ENCODE measurements at places on chromosomes 4 and X.

DNA sequence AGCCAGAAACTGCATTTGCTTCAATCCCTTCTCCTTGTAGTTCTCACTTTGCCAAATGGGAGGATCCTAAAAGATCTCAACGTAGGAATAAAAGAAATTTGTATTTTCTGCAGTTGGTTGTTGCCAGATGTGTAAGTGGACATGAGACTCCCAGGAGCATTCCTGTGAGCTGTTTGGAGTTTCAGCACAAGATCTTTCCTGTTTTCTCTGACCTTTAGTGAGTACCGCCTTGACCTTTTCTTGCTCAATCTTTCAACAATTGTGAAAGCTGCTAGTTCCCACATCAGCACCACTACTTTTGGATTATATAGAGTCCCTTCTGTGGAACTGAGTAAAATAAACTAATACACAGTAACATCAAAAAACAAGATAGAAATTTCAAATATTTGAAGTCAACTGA lies 683.8 kb upstream of the PABPC4L start:
- no peak for DNase-seq

- no peak for DNase-seq
These were observed 80.5 kb downstream of the ZIC3 start for GRCh38 chrX:137646472-137646871.

- no peak for DNase-seq
These were observed 14.9 kb downstream of the ARHGAP36 start for GRCh38 chrX:131072871-131073571.

GRCh38 chrX:63746715-63747114 lies 38.3 kb downstream of the ARHGEF9 start:
- DNase-seq = no peak

DNA sequence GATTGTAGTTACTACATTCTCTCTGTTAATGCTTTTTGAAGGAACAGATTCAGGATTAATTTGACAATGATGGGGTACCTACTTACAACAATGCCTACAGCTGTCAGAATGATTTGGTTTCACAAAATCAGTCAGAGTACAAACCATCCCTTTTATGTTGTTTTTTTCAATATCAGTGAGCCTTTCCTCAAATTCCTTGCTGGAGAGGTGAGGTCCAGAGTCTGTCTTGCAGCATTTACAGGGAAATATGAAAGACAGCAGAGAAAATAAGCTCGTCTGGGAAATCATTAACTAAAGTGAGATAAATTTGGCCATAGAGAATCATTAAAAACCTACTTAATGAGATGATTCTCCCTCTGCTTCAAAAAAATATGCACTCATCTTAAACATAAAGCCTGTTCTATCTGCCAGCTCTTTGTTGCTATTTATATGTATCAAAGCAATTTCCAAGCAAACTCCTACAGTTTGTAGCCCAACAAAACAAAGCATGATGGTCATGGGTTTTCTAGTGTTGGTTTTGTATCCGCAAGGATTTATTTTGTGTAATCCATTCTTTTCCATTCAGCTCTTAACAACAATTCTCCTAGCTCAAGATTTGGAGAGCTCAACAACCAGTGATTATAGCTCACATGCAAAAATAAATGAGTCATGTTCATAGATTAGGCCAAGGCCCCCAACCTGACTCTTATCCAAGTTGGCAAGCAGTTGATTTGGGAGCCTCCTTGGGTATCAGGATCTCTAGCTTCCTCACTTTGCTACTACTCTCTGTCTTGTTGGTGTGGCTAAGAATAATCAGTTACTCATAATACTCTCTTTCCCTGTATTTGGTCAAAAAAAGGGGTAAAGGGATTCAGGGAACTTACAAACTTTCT lies 222.6 kb downstream of the ENOX2 start:
- no peak for DNase-seq

DNA sequence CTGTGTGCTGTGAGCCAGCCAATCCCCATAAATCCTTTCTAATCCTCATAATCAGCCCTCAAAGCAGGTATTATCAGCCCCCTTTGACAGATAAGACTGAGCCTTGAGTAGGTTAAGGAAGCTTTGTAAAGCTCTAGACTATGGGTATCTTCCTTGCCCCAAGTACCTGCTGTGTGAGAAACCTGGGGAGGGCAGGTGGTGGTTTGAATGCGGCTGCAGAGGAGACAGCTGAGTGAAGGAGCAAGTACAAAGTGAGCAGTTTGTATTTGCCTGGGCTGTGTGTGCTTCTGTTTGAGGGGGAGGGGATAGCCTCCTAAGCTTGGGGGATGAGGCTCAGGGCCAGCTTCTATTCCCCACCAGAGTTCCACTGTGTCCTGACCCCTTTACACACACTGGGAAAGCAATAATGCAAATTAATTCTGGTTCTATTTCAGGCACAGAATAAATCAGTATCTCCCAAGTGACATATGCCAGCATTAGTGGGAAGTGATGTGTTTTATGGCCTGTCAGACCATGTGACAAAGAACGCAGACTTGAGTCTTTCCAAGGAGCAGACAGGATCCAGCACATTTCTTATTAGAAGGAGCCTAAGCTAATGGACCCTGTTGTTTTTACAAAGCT lies 63.5 kb downstream of the EVC start:
- no peak for DNase-seq

- peak; percentile 2 for DNase-seq
These were observed 128.5 kb upstream of the CYSLTR1 start for GRCh38 chrX:78455901-78456300.

DNA sequence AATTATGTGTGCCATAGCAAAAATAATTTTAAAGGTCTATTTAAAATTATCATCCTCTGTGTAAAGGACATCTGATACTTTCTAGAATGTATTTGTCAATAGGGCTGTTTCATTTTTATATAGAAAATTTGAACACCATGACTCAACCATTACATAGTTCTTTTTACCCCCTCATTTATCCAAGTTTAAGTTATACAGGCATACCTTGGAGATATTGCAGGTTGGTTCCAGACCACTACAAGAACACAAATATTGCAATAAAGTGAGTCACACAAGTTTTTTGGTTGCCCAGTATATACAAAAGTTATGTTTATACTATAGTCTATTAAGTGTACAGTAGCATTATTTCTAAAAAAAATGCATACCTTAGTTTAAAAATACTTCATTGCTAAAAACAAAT lies 130.4 kb downstream of the MSL3 start:
- DNase-seq = peak; percentile 36

DNA sequence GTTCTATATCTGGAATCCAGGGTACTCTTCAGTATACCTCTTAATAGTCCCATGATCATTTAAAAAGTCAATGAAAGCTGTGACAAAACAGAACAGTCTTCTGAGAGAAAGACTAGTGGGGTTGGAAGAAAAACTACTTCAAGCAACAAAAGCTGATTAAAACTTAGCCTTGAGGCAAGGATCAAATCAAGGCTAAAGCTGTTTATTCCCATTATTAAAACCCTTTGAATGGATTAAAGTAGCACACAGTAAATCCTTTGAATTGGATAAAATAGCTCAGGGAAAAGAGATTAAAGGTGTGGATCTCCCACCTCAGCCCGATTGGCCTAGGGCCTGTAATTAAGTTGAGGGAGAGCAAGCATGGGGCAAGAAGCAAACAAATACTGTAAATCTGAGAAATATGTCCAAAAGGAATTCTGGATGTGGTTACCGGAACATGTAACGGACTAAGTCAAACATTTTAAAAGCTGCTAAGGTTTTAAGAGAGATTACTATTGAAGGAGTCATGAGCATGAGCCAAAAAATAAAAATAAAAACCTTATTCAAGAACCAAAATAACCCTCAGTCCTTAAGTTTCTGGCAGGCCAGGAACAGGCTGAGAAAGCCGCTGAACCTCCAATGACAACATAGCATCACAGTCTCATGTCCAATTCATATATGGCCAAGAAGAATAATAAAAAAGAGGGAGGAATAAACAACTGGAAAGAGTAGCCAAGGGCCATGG lies 257.3 kb upstream of the NEIL3 start:
- no peak for DNase-seq

GRCh38 chr4:57553728-57554127 lies 443.5 kb upstream of the IGFBP7 start:
- no peak for DNase-seq

DNA sequence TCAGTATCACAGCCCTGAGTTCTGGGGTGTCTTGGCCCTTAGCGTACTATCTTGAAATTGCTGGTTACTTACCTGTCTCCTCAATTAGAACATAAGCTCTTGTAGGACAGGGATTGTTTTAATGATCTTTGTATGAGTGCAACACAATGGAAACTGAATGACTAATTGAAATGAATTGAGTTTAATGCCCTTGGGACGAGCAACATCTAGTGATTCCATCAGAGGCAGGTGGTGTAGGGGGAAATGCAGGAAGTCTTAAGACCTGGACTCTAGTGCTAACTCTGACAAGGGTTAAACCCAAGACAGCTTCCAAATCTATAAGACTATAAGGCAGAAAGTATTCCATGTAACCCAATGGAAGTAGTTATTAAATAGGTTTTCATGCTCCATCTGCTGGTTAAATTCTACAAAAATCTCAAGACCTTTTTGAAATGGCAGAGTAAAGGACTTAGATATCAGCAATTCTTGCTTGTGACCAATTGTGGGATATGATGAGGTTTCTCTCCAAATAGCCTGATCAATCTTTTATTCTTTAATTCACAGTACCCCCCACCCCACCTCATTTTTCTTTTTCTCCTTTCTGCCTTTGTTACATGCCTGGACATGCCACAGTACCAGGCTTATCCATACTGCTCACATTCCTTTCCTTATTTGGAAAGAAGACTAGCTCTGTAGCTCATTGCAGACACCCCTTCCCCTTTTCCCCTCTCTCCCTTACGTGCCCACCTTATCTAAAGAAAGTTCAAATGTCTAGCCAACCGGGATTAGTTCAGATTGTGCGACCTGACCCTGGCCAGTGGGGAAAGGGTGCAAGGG lies 340.8 kb downstream of the PAPSS1 start:
- peak; percentile 52 for DNase-seq

DNA sequence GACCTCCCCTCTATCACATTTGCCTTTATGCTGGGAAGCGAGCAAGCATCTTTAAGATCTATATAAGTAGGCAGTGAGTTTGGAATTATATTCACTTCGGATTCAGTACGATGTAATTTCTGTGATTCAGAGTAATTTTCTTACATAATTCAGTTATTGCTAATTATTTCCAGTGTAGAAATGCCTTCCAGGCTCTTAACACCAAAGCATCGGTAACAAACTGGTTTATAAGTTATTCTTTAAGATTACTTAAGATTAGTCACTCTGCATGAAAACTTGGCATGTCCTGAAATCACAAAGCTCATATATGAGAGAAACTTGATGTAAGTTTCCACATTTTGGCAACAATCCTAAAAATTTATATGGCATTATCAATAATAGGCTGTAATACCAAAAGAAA lies 120.8 kb downstream of the ADAMTS3 start:
- DNase-seq = no peak

GRCh38 chrX:72121383-72121782 lies 10.3 kb downstream of the RTL5 start:
- peak; percentile 68 for DNase-seq

- DNase-seq = no peak
These were observed 3.4 kb downstream of the OGT start for GRCh38 chrX:71536285-71536684.

DNA sequence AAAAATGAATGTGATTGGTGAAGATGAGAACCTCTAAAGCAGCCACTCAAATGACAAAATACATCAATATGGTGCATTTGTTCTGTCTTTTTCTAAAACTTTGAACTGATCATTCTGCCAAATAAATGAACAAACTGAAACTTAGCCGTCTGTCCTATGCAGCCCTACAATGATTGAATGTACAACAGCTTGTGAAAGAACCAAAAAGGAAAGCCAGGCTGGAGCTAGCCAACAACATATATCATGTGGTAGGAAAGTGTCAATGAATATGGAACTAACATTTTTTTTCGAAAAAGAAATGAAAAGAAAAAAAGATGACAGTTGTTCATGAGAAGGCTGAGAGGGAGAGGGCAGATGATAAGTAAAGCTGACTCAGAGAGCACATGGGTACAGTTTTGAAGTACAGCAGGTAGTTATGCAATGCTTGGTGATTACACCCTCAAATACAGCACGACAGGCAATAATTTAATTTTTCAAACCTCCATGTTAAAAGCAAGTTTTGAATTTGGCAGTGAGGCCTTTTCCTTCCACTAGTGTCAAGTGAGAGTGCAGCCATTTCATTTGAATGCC lies 21.2 kb upstream of the SLC7A11 start:
- DNase-seq = peak; percentile 35

DNA sequence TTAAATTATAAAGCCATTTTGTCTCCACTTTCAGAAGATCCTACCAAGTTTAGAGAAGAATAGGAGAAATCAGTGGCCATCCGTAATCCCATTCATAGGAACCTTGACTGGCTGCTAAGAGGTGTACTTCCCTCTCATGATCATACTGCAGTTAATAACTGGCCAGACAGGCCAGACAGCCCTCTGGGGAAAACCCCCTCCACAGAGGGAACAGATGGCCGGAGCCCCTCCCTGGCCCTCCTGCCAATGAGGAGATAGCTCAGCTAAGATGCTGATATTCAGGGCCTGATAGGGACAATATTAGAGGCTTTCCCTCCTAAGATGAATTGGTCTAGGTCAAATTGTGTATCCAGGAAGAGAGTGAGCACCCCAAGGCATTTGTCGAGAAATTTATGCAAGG lies 200.0 kb upstream of the MAOA start:
- no peak for DNase-seq

- DNase-seq = no peak
These were observed 41.9 kb upstream of the NSG1 start for GRCh38 chr4:4344915-4345527.

GRCh38 chrX:155259752-155260151 lies 4.5 kb downstream of the RAB39B start:
- DNase-seq = no peak

GRCh38 chrX:38052096-38052495 lies 45.7 kb downstream of the SYTL5 start:
- DNase-seq = peak; percentile 89

DNA sequence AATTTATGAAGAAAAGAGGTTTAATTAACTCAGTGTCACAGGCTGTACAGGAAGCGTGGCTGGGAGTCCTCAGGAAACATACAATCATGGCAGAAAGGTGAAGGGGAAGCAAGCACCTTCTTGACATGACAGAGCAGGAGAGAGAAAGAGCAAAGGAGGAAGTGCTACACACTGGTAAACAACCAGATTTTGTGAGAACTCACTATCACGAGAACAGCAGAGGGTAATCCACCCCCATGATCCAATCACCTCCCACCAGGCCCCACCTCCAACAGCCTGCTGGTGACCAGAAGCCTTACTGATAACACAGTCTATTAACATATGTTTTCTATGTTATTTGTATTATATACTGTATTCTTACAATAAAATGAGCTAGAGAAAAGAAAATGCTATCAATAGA lies 254.8 kb downstream of the PCDH10 start:
- DNase-seq = no peak

- DNase-seq = no peak
These were observed 547.5 kb downstream of the SMARCA1 start for GRCh38 chrX:128975745-128976144.

All from ELR (cell line).